ENCODE measurements at places on chromosomes 7 and 10.

DNA sequence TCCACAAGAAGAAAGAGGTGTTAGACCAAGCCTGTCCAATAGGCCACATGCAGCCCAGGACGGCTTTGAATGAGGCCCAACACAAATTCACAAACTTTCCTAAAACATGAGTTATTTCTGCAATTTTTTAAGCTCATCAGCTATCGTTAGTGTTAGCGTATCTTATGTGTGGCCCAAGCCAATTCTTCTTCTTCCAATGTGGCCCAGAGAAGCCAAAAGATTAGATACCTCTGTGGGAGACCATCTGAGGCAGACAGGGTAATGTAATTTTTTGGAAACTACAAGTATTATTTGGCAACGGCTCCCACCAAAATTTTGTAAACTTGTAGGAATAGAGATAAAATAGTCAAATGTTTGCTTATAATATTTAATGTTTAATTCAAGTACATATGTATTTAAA is 153.8 kb downstream of the SRPK2 start:
- no peak for DNase-seq

DNA sequence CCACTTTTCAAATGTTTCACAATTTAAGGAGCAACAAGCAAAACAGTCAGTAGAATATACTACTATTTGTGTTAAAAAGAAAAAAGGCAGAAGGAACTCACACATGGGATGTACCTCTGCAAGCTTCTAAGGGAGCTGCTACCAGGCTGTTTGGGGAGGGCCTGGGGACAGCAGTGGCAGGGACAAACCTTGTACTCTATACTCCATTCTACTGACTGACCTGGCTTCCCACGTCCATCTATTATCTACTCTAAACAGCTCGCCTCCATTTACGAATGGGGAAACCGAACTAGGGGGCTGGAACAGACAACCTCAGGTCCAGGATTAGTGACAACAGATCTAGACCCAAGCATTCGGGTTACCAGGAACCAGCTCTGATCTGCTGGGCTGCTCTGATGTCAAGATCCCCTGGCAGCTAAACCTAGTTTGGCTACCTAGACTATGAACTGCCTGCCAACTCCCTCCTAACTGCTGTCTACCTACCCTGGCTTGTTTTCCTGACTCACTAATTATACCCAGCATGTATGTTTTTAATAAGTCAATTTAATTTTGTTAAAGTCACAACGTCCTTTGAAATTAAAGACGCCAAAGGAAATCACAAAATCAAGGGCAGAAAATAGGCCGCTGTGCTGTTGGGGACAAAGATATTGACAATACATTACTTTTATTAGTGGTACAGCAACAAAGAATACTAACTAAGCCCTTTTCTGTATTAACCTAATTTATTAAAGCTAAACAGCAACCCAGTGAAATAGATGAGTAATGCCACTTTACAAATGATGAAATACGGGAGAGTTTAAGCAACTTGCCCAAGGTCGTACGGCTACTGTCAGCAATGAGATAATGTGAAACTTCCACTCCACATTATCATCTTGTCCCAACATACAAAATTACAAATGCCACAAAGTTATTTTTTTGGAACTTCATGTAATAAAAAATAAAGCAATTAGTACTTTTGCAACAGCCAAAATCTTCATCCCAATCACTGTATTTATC is 5.3 kb downstream of the PSAP start:
- DNase-seq: no peak

DNA sequence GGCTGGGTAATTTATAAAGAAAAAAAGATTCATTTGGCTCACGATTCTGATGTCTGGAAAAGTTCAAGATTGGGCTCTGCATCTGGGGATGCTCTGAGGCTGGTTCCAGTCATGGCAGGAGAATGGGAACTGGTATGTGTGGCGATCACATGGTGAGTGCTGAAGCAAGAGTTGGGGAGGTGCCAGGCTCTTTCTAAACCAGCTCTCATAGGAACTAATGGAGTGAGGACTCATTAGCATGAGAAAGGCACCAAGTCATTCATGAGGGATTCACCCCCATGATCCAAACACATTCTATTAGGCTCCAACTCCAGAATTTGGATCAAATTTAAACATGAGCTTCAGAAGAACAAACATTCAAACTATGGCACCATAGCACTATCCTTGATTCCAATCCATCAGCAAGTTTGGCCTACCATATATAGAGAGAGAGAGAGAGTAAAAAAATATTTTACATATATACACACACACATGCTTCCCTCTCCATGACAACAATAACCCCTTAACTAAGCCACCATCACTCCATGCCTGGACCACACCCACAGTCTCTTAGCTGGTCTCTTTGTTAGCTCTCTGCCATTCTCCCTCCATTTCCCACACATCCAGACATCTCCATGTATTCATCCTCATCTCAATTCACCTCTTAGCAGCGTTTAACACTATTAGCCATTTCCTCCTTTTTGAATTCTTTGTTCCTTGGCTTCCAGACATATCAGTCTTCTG is 57.9 kb downstream of the NPY start:
- DNase-seq: no peak

DNA sequence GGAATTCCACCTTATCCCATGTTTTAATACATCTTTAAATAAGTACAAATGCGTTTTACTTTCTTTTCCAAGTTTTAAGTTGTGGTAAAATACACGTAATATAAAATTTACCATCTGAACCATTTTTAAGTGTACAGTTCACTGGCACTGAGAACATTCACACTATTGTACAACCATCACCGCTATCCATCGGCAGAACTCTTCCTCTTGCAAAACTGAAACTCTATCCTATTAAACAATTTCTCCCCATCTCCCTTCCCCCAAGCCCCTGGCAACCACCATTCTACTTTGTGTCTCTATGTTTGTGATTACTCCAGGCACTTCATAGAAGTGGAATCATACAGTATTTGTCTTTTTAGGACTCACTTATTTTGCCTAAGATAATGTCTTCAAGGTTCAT is 33.8 kb downstream of the HIP1 start:
- no peak for DNase-seq

DNA sequence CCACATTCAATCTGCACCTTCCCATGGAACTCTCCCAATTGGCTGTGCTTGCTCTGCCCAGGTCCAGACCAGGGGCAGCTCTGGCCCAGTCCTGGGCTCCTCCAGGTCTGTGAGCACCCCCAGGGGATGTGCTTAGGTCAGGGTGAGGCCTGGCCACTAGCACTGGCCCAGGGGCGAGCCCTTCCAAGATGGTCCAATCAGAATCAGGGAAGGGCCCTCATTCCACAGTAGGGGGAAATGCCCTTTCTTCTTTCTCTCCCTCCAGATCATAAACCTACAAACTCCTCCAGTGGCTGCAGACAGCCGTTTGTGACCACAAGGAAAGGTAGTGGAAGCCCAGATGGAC is 157.0 kb downstream of the PRKAG2 start:
- no peak for DNase-seq

DNA sequence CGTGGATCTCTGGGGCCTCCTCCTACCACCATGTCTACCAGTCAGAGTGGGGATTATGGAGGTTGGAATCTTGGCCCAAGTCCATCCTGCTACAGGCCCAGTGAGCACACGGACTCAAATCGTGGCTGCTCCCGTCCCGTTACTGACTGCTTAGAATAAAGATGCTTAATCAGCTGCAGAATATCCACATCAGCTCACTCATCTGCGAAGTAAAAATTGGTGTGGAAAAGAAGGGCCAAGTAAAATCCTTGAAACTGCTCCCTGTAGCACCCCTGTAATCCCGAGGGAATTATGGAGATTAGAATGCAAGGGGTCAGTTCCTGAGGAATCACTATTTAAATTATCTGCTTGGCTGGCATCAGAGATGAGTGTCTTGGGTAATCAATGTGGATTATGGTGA is 13.0 kb upstream of the HTR5A start:
- no peak for DNase-seq

DNA sequence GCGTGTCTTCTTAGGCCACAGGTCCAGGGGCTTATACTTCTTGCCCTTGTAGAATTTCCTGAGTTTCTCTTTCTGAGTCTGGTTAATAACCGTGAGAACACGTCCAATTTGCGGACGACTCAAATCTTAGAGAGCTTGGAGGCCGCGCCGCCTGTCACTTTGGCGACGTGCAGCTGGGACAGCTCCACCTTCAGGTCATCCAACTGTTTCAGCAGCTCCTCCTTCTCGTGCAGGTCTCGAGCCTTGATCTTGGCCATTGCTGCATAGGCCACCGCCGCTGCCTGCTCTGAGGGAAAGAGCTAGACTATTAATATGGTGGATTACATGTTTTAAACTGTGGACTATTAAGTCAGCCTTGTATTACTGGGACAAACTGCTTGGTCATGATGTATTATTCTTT is 26.9 kb downstream of the EVX1 start:
- DNase-seq: no peak

- DNase-seq: no peak
Observed at GRCh38 chr10:132460071-132460470, 63.1 kb downstream of the PWWP2B start.

DNA sequence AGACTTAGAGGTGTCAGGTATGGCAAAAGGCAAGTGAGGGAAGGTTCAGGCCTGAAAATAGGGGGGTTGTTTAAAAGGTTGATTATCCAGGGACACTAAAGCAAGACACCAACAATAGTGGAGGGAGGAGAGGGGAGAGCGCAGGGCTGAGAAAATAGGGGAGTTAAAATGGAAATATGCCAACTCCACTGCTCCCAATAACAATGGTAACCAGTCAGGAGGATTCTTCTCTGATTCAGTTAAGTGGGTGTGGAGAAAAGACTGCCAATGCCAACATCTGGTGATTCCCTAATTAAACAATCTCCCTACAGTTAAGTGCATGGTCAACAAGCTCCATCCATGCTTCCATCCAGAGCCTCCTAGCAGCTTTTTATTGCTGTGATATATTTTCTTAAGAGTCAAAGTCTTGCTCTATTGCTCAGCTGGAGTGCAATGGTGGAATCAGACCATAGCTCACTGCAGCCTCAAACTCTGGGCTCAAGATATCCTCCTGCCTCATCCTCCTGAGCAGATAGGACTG is 183.3 kb downstream of the JAZF1 start:
- DNase-seq: no peak

DNA sequence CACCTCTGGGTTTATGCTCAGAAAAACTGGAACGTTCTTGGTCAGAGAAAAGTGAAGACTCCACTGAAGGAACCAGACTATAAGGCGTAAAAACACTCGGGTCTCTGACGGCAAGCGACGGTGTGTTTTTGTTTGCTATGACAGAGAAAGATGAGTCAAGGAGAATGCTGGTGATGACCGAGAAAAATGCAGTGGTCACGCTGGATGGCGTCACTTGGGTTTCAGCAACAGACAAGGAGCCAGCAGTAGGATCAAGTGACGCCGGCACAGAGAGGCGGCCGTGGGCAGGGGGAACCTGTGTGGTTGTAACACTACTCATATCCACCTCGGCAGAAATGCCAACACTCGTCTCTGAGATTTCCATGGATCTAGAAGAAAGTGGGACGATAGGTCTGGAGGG is 63.4 kb downstream of the KIAA1549 start:
- DNase-seq: no peak

DNA sequence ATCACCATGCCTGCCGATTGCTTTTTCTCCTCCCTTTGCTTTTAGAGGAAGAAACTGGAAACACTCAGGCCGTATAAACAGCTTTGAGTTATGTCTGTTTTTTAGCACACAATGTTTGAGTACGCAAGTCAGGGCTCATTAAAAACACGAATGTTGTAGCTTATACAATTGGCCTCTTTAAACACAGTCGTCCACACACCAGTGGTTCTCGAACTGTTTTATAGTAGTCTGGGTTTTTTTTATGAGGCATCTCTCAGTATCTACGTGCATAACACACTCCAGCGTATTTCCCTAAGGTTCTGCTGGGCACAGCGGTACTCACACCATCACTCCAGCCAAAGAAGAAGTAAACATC is 13.4 kb upstream of the CARD11 start:
- DNase-seq: no peak

DNA sequence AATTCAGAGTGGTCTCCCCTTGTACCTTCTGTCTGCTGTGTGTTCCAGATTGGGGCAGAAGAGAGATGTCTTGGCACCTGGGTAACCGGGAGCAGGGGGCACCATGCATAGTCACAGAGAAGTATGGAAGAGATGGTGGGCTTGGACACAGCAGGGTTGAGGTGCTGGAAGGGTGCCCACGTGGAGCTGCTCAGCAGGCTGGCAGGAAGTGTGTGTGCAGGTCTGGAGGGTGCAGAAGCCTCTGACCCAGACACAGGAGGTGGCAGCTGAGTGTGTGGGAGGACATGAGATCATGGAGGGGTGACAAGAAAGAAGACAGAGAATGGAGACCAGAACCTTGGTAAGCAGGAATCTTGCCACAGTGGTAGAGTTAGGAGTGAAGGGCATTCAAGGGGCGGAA is 42.3 kb upstream of the DUSP5 start:
- no peak for DNase-seq

DNA sequence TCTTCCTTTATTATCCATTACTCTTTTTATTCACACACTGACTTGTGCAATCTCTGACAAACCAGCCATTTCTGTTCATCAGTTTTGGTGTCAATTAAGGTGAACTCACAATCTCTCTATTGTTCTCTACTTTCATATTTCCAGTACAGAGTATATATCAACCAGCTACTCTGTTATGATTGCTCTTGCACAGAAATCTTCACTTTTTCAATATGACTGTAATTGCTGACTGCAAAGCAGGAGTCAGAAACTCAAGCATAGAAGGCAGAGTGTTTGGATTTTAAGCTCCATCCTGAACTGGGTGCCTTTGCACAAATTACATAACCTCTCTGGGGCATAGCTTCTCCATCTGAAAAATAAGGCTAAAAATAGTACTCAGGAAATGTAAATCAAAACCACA is 1042.0 kb downstream of the GRM8 start:
- no peak for DNase-seq

- DNase-seq: no peak
Observed at GRCh38 chr10:67827811-67828210, 10.2 kb downstream of the DNAJC12 start.

DNA sequence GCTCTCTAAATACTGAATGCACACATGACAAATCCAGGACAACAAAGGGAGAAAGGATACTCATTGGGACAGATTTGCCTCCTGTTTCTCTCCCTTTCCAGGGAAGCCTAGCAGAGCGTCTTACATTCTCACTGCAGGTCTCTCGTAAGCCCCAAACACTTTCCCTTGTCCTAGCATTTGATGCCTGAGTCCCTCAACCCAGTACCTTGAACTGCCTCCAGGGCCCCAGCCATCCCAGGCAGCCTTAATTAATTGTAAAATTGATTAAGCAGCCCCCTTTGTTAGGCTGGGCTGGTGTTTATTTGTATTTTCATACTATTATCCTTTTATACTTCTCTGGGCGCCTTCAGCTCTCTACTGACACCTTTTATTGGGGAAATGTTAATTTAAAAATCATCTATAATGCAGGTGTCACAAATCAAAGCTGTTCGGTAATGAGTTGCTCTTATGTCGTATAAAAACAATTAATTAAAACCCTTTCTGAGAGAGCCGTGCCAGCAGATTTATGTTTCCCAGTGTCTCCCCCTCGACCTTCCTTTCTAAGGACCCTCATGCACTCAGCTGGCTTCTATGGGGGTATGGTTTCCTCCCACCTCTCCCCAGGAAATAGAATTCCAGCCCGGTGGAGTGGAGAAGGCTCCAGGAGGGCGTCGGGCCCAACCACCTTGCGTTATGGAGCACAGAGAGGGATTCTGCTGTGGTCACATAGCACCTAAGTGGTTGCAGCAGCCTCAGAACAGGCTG is 243.8 kb downstream of the RPS24 start:
- no peak for DNase-seq
